Stimulated activated CD8-positive, alpha-beta memory T cell treated with anti-CD3 and anti-CD28 coated beads, Interleukin-7, amount 100 ng/mL, for 48 hours (primary cell): ENCODE measurements at places on chromosomes 1 and 21.

DNA sequence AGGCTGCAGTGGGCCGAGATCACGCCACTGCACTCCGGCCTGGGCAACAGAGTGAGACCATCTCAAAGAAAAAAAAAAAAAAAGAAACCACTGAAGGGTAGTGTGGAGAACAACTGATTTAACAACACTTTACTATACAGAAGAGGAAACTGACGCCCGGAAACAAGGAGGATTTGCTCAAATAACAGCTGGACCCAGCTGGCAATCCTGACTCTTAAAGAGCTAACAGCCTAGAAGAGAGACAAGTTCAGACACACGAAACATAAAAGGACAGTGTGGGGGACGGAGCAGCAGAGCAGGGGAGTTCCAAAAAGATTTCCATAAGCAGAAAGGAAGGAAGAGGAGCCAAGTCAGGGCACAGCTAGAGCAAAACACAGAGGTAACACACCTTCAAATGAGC lies 4.4 kb downstream of the ECHDC2 start:
- no peak for DNase-seq

- no peak for DNase-seq
Measured at GRCh38 chr1:7770669-7770996, 463 bp upstream of the VAMP3 start.

DNA sequence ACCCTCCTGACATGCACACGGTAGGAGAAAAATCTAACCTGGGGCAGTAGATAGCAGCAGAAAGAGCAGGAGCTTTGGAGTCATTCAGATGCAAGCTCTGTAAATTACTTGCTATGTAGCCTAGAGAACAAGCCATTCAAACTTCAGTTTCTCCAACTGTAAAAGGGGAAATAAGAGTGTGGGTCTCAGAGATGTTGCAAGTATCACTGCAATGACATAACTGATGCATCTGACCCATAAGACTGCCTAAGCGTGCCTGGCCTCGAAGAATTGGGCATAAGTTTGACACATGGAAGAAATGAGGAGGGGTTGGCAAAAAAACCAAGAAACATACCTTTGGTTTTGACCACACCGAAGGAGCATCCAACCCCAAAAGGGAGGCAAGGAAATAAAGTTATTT lies 5.2 kb downstream of the AK2 start:
- DNase-seq, result no peak

DNA sequence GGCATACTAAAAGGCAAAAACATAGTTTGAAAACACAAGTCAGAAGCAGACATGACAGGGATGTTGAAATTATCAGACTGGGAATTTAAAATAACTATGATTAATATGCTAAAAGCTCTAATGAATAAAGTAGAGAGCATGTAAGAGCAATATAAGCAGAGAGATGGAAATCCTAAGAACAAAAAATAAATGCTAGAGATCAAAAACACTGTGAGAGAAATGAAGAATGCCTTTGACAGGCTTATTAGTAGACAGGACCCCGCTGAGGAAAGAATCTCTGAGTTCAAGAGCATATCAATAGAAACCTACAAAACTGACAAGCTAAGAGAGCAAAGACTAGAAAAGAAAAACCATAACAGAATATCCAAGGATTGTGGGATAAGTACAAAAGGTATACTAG lies 93.9 kb downstream of the MPZL1 start:
- DNase-seq, result no peak

DNA sequence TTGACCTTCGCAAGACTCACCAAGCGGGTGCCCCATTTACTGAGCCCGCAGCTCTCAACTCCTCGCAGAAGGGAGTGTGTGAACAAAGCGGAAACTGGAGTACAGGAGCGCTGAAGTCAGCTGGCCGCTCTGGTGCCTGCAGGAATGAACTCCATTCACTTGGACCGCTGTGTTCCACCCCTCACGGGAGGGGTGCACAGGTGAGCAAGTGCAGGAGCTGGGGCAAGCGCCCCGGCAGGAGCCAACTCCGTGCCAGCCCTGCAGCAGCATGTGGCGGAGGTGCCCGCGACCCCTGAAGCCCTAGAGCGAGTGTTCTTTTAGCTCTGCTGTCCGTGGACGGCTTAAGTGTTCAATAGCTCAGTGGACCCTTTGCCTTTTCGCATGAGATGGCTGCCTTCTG lies 471.6 kb upstream of the ADGRL4 start:
- DNase-seq, result no peak

DNA sequence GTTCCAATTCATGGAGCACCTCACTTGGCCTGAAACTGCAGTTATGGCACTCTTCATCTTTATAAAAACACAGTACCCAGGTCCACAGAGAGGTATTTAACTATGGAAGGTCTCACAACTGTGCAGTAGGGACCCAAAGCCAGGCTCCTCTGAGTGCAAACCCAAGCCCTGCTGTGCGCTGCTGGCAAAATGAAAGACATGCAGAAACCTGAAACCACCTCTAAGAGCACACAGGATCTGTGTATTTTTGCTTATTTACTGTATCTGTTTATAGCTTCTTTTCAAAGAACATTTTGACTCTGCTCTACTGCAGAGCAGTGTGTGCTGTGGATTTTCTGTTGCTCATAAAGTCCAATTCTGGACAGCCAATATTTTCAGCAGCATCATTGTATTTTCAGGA lies 166.6 kb downstream of the DSCAM start:
- no peak for DNase-seq

DNA sequence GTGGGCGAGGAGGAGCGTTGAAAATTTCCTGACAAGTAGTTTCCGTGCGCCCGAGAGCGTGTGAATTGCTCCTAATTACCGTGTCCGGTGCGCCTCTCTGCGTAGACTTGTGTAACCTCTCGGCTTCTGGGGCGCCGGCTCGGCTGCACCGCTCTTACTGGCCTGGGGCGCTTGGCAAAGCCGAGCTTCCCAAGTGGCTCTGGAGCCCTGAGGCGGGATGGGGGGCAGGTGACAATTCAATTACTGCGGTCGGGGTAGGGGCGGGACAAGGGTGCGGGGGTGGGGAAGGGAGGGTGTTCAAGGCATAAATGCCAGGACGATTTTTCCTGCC lies 392 bp upstream of the DMRTA2 start:
- no peak for DNase-seq

DNA sequence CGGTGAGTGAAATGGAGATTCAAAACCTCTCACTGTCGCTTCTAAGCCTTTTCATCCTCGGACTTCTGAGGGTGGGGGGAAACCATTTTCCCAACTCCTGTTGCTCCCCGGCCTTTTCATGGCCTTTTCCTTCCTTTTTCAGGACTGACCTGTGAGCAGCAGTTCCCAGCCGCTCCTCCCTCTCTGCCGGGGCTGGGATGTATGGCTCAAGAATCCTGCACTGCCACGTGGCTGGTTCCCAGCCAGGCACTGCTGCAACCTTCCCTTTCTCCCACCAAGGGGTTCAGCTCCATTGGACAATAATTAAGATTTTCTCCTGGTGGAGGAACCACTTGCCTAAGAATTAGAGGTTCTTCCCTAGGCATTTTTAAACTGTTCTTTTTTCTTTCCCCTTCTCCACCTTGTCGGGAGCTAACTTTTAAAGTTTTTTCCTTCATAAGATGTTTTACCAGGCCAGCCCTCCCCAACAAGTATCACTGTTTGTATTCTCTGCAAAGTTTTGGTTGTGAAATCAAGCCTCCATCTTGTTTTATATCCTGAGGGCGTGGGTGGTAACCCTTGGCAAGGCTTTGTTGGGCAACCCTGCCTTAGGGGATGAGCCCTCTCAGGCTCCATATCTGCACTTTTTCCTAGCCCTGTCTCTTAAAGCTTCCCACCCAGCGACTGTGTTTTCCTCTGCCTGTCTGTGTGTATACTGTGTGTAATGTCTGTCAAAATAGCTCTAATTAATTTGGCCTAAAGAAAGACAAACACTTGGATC lies 1166.6 kb upstream of the ADGRL2 start:
- no peak for DNase-seq

- no peak for DNase-seq
Measured at GRCh38 chr1:156865258-156865657, 4.6 kb downstream of the NTRK1 start.

DNA sequence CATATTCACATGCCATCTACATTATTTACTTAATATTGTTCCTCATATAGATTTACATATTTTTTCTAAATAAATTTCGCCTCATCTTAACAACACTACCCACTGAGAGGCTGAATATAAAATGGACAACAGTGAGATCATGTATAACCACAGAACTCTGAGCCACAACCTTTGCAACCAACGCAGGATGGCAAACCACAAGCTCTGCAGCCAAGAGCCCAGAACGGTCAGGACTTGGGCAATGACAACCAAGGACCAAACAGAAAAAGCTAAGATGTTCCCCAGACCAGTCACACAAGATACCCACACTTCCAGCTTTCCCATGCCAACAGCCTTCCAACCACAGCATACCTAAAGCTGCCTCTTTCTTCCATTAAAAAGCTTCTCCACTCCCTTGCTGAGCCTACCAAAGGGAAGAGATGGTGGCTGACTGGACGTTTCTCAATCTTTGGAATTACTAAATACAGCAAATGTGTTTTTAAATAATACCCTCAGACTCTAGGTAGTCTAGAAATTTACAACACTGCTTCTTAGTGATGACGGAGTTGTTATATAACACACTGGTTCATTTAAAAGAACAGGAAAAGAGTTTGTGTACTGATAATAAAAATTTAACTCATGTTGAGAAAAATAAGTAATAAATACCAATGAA lies 117.9 kb downstream of the AKT3 start:
- no peak for DNase-seq

GRCh38 chr1:208531003-208531750 lies 287.0 kb upstream of the PLXNA2 start:
- DNase-seq, result no peak

GRCh38 chr21:46557469-46557868 lies 47.4 kb downstream of the S100B start:
- no peak for DNase-seq

- no peak for DNase-seq
Measured at GRCh38 chr21:32741336-32741735, 13.5 kb upstream of the SYNJ1 start.

GRCh38 chr1:195951313-195951712 lies 656.9 kb downstream of the KCNT2 start:
- DNase-seq, result no peak
